ENCODE measurements at places on chromosomes 7 and 10. TPM values are rescaled to one million over a fixed set of nuclear protein-coding genes. Genes with fewer than 3 reads are reported as not detected.

The NUDT5 gene
- total RNA-seq, result 12.1 TPM

- DNase-seq, result no peak
Measured at GRCh38 chr7:17396692-17397091, 98.2 kb downstream of the AHR start.

DNA sequence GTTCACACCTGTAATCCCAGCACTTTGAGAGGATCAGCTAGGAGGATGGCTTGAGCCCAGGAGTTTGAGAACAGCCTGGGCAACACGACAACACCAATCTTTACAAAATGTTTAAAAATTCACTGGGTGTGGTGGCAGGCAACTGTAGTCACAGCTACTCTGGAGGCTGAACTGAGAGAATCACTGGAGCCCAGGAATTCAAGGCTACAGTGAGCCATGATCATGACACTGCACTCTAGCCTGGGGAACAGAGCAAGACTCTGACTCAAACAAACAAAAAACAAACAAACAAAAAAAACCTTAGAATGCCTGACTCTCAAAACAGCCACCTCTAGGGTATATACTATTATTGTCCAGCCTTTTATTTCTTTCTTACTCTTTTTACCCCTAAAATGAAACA is 56.5 kb upstream of the PAPSS2 start:
- DNase-seq, result no peak

DNA sequence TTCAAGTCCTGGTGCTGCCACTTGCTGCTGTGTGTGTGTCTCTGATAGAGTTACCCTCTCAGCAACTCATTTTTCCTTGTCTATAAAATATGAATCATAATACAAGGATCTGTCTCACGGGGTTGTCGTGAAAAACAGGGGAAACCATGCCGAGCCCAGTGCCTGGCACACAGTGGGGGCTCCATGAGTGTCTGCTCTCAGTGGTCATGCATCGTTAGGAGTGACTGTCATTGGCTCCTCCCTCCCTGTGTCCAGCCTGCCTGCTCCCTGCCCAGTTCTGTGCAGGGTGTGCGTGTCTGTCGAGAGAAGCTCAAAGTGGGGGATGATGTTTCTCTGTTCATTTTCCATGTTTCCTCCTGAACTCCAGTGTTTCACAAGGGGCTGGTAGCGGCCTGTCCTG is 83.6 kb upstream of the LRRC4 start:
- DNase-seq, result peak; percentile 13

- no peak for DNase-seq
Measured at GRCh38 chr10:6514180-6514579, 65.9 kb downstream of the PRKCQ start.

DNA sequence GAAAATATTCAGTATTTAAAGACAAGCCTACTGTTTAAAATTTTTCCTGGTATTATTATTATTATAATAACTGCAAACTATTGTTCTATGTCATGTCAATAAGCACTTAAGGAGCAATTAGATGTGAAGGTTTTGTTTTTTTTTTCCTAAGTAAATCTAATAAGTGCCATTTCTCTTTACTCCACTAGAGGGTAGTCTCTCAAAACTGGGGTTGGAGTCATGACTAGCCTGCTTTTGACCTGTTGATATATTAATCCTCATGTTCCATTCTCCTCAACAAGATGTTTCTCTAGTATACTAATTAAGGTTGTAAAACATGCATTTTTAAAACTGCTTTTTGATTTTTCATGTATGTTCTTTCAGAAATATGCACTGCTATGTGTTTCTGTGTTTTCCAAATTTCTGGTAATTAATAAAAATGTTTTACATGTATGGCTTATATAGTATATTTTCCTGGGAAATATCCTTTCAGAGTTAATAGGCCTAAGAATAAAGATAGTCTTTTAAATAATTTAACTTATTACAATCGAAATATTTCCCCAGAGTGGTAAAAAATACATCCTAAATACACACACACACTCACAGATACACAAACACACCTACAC is 1.0 kb upstream of the LRRN3 start:
- no peak for DNase-seq

The FOXI2 gene
- not detected for total RNA-seq

The MINDY4 gene
- total RNA-seq, result 0.33 TPM

DNA sequence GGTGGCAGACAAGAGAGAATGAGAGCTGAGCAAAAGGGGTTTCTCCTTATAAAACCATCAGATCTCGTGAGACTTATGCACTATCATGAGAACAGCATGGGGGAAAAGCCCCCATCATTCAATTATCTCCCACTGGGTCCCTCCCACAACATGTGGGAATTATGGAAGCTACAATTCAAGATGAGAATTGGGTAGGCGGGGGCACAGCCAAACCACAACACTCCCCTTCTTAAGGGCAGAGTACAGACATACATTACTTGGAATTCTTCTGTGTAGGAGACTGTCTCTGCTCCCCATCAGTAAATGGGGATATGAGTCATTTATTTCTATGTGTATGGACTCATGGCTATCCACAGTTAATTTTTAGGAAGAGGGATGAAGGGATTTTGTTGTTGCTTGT is 31.2 kb downstream of the FAM171A1 start:
- DNase-seq, result no peak

GRCh38 chr10:113235508-113235907 is 285.5 kb downstream of the TCF7L2 start:
- no peak for DNase-seq

DNA sequence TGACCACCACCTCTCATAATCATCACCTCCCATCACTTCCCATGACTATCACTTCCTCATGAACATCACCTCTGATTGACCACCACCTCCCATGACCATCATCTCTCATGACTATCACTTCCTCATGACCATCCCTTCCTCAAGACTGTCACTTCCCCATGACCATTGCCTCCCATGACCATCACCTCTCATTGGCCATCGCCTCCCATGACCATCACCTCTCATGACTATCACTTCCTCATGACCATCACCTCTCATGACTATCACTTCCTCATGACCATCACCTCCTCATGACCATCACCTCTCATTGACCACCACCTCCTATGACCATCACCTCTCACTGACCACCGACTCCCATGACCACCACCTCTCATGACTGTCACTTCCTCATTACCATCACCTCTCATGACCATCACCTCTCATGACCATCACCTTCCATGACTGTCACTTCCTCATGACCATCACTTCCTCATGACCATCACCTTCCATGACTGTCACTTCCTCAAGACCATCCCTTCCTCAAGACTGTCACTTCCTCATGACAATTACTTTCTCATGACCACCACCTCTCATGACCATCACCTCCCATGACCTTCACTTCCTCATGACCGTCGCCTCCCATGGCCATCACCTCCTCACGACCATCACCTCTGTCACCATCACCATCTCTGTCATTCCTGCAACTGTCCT is 51.6 kb downstream of the PDGFA start:
- no peak for DNase-seq

DNA sequence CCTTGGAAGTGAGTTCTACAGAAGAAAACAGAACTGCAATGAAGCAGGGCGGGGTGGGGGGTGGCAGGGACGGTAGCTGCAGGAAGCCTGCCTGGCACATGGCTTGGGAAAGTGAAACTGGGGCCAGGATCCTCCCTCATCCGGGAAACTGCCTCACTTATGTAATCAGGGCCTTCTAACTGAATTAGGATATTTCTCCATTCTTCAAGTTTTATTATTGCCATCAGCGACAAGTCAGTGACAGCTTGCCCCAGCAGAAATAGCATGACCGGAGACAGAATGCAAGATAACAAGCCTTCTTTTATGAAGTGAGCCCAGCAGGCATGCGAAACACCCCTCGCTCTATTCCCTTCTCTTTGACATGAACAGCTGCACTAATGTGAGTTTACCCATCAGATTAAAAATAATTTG is 77.5 kb upstream of the CACUL1 start:
- DNase-seq, result no peak

GRCh38 chr7:66768865-66769832 is 28.6 kb downstream of the RABGEF1 start:
- DNase-seq, result no peak

GRCh38 chr7:155426543-155427410 is 31.2 kb upstream of the EN2 start:
- no peak for DNase-seq

GRCh38 chr7:2431260-2431867 is 28.0 kb downstream of the CHST12 start:
- peak; percentile 68 for DNase-seq

DNA sequence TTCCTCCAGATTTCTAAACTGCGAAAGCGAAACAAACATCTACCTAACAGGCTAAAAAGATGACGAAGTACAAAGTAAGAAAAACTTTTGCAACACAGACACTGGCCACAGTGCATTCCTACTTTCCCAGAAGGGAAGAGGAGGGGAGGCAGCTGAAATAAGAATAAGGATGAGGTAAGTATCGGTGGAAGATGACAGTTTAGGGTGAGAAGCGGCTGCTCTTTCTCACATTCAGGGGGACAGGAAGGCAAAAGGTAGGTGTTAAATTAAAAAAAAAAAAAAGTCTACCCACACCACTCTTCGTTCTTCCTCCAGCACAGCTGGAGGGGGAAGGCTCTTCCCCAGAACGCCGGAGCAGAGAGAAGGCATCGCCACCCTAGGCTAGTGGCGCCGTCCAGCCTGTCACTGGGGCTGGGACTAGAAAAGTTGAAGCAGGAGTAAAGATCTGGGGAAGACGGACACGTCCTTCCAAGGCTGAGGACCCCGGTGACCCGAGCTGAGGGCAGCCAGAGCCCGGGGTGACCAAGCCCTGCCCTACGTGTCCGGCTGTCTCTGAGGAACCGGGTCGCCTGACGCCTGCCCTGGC is 846 bp downstream of the DNAJC1 start:
- peak; percentile 45 for DNase-seq

DNA sequence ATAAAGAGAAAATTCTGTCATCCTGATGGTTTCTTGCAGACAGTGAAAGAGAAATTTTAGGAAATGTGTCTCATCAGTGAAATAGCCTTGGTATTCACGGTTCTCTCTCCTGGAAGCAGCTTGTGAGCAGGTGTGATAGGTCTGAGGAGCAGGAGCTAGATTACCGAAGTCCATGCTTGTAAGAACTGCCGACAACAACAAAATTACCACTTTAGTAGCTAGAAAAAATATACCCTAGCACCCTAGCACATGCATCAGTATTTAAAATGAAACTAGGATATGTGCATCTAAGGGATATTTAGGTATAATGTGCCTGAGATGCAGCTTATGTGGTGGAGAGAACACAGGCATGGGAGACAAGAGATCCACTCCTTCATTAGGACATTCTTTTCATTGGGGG is 82.3 kb downstream of the VPS50 start:
- DNase-seq, result no peak

The BTAF1 gene
- 90.7 TPM for total RNA-seq

DNA sequence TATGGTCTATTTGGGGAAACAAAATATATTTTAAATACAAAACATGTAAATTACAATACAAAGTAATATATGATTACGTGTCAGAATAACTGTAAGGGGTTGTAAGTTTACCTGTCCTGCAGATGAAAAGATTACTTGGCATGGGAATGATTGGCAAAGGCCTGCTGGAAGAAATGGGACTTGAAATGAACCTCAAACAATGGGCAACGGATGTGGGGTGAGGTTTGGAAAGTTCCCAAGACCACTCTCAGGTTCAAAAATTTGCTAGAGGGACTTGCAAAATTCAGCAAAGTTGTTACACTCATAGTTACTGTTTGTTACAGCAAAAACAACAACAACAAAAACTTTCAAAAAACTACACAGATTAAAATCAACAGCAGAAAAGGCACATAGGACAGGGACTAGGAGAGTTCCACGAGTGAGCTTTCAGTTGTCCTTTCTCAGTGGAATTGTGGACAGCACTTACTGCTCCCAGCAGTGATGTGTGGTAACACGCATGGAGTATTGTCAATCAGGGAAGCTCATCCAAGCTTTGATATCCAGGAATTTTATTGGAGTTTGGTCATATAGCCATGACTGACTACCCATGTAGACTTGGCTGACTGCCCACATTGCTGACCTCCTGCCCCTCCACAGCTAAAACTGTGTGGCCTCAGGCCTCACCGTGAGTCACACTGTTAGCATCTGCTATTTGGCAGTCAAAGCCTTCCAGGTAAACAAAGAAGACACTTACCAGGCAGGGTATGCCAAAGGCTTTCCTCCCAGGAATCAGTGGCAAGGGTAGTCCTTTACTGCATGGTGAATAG is 43.8 kb downstream of the EXOC6 start:
- DNase-seq, result no peak

DNA sequence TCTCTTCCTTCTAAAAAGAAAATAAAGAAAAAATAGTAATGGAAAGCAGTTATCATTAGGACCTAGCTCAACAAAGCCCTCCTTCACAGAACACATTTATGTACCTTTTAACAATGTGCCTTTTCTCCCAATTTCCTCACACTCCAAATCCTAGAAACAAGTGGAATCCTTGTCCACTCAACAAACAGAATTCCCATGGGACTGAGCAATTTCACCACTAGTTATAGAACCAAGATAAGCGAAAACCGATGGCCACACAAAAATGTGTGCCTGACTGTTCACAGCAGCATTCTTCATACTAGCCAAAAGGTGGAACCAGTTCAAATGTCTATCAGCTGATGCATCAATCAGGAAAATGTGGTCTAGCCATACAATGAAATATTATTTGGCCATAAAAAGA is 17.3 kb downstream of the DCLRE1C start:
- no peak for DNase-seq

DNA sequence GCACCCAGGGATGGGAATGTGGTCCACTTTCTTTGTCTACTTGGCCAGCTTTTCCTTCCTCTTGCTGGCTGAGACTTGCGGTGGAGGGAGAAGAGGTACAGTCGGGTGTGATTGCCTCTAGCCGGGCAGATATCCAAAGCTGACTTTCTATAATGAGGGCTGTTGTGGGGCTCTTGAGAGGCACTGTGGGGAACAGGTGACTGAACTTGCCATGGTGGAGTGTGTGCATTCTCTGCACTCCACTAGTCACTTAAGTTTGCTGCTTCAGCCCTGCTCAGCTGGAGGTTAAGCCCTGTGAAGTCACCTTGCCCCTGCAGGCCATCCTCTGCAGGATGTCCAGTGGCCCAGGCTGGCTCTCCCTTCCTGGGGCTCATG is 116.6 kb downstream of the AOAH start:
- DNase-seq, result no peak

DNA sequence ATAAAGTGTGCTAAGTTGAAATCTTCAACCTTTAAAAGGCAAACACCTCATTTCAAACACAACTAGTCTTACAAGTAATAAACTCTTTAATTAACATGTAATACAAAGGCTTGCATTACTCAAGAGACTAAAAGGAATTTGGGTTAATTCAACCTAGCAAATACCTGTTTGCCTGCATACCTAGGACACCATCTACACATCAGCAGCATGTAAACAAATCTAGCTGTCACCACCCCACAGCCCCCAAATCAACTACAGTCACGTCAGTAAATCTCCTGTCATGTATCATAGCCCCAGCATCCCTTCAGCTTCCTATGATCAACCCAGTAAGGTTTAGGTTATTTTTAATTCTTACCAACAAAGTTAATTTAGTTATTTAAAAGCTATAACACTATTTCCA is 33.5 kb downstream of the ZNF800 start:
- no peak for DNase-seq

DNA sequence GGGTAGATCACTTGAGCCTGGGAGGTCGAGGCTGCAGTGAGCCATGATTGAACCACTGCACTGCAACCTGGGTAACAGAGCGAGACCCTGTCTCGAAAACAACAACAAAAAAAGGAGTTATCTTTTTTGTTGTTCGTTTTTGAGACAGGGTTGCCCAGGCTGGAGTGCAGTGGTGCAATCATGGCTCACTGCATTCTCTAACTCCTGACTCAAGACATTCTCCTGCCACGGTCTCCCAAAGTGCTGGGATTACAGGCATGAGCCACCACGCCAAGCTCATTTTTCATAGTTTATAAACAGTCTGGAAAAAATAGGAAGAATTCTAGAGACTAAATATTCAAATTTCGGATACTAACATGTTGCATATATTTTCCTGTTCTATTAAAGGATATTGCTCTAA is 29.4 kb downstream of the SFXN4 start:
- DNase-seq, result no peak

The OGDHL gene
- total RNA-seq, result not detected
